Smooth muscle cell of bladder (primary cell): ENCODE measurements at places on chromosomes 4 and X. TPM values are rescaled to one million over a fixed set of nuclear protein-coding genes. Genes with fewer than 3 reads are reported as not detected.

AMER1 gene
- total RNA-seq = 1.00 and 1.5 TPM in 2 replicates

SSX4 gene
- total RNA-seq = not detected in 2 replicates

TMSB15C gene
- total RNA-seq = 3.3 and 3.4 TPM in 2 replicates

C4orf51 gene
- not detected in 2 replicates for total RNA-seq

TRIM75 gene
- not detected in 2 replicates for total RNA-seq

CAPN6 gene
- not detected in 2 replicates for total RNA-seq

KCNE5 gene
- 0.43 and 0.74 TPM in 2 replicates for total RNA-seq

PNMA5 gene
- total RNA-seq = not detected in 2 replicates

GAGE2A gene
- not detected in 2 replicates for total RNA-seq

KCND1 gene
- 0.28 and 1.0 TPM in 2 replicates for total RNA-seq

ITM2A gene
- total RNA-seq = 0.14 and 0.28 TPM in 2 replicates

POLN gene
- total RNA-seq = 2.3 and 4.0 TPM in 2 replicates

SLC34A2 gene
- total RNA-seq = not detected in 2 replicates

UGT2B17 gene
- not detected in 2 replicates for total RNA-seq

HCFC1 gene
- total RNA-seq = 7.4 and 9.2 TPM in 2 replicates

S100P gene
- total RNA-seq = 0.18 and 1.6 TPM in 2 replicates

FREM3 gene
- under 0.01 TPM in 1 of 2 replicates, not detected in the other for total RNA-seq

NLGN3 gene
- under 0.01 and 0.18 TPM in 2 replicates for total RNA-seq

NUDT6 gene
- total RNA-seq = 6.2 and 6.8 TPM in 2 replicates

GDPD2 gene
- total RNA-seq = not detected in 2 replicates

RTL5 gene
- total RNA-seq = 0.85 and 1.6 TPM in 2 replicates

GPC4 gene
- 0.28 and 0.83 TPM in 2 replicates for total RNA-seq

OCRL gene
- total RNA-seq = 16.1 and 19.0 TPM in 2 replicates

SLIT2 gene
- total RNA-seq = 26.4 and 26.9 TPM in 2 replicates

FHDC1 gene
- total RNA-seq = 0.18 and 0.28 TPM in 2 replicates

MAOB gene
- 0.28 and 0.55 TPM in 2 replicates for total RNA-seq

CRMP1 gene
- under 0.01 and 0.14 TPM in 2 replicates for total RNA-seq

NDUFA1 gene
- 144 and 150 TPM in 2 replicates for total RNA-seq

CITED1 gene
- total RNA-seq = not detected in 2 replicates

SHROOM4 gene
- total RNA-seq = 0.28 and 1.0 TPM in 2 replicates

MAGEA3 gene
- total RNA-seq = not detected in 2 replicates

HELT gene
- not detected in 2 replicates for total RNA-seq

RHOH gene
- under 0.01 and 0.09 TPM in 2 replicates for total RNA-seq

CNKSR2 gene
- 1.6 and 5.5 TPM in 2 replicates for total RNA-seq

RIPPLY1 gene
- 0.14 TPM in 1 of 2 replicates, not detected in the other for total RNA-seq

GC gene
- total RNA-seq = not detected in 2 replicates

NLGN4X gene
- total RNA-seq = 0.14 and 0.55 TPM in 2 replicates

DGAT2L6 gene
- not detected in 2 replicates for total RNA-seq

GRIA3 gene
- total RNA-seq = 2.0 and 8.1 TPM in 2 replicates

GABRG1 gene
- not detected in 2 replicates for total RNA-seq

FRG2 gene
- total RNA-seq = not detected in 2 replicates

CT47C1 gene
- total RNA-seq = not detected in 2 replicates

UGT2B28 gene
- not detected in 2 replicates for total RNA-seq

HHIP gene
- under 0.01 and 0.43 TPM in 2 replicates for total RNA-seq

ERAS gene
- not detected in 2 replicates for total RNA-seq
